Right renal pelvis (tissue), 4 donors: ENCODE measurements at places on chromosomes 12 and 14. TPM values are rescaled to one million over a fixed set of nuclear protein-coding genes. Genes with fewer than 3 reads are reported as not detected.

DNA sequence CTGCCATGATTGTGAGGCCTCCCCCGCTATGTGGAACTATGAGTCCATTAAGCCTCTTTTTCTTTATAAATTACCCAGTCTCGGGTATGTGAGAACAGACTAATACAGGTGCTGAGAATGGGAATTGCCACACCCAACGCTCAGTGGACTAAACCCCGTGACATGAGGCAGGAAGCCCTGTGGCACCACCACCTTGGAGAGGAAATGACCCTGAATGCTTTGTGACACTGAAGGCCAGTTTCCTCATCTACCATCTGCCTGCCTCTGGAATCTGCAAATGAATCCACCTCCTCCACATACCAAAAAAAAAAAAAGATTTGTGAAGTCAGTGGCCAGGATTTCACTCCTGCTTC lies 41.6 kb downstream of the NT5DC3 start:
- DNase-seq: no peak

DNA sequence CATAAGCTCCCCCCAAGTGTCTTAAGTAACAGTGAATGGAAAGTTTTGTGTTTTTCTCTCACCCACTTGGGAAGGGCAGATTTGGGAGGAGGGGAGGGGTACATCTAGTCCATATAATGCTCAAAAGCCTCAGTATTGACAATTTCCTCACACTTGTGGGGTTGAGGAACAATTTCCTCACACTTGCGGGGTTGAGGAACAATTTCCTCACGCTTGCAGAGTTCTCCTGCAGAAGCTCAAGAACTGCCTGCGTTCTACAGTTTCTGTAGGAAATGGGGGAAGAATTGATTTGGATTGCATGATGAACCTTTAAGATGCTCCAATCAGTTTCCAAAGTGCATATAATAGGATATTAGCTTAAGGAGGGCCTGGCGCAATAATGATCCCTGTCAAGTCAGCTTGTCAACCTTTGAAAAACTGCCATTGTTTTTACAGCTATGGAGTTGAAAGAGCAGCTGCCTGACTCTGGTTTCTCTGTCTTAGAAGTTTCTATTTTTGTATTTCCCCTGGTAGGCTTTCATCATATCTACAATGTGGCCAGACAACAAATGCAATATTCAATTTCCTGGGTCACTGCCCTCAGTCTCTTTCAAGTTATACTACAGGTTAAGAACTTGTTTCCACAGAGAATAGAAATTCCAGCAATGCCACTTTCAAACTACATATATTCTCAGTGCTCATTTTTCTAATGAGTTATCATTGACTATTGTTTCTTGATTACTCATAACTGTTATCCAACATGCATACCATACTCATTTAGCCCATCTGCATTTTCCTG lies 66.5 kb downstream of the PLEKHG7 start:
- DNase-seq: no peak

DNA sequence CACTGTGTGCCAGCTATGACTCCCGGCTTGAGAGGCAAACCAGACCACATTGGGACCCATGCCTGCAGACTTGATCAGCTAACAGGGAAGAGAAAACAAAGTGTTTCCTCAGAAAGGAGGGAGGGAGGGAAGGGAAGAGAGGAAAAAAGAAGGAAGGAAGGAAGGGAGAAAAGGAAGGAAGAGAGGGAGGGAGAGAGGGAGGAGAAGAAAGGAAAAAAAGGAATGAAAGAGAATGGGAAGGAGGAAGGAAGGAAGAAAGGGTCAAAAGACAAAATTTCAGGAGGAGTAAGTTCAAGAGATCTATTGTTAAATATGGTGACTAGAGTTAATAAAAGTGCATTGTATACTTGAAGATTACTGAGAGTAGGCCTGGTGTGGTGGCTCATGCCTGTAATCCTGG lies 18.9 kb downstream of the FIGNL2 start:
- no peak for DNase-seq

GRCh38 chr12:114799574-114800487 lies 115.9 kb upstream of the TBX3 start:
- DNase-seq: no peak

- no peak for DNase-seq
These were observed 31.0 kb downstream of the SIX1 start for GRCh38 chr14:60618241-60618640.

DNA sequence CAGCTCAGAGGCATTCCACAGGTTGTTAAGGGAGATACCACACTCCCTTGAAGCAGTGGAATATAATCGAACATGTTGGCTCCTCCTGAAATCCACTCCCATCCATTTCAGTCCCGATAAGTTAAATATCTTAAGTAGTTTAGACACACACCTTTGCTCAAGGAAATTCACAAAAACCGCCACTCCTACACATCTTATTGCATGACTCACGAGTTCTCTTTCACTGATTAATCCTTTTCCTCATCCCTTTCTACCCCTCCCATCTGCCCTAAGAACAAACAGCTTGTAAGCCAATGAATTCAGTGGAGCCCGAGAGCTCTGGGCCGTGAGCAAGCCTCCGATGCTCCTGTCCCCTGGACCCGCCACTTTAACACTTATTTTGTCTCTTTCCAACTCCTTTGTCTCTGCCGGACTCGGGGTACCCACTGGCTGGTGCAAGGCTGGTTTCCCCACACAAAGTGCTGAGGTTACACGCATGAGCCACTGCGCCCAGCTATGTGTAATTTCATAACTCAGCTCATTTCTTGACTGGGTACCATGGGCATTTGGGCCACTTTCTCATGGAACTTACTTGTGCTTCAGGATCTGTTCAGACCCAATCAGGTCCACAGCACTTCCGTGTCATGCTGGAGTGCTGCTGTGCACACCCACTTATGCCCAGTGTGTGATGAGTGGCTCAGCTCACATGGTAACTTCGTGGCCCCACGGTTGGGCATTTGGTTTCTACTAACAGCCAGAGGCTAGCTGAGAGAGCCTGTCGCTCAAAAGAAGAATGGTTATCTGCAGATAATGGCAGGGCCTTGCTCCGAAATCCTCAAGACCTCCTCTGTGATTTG lies 171.8 kb upstream of the ALG10B start:
- DNase-seq: no peak

- no peak for DNase-seq
These were observed 326.9 kb downstream of the TMEM121 start for GRCh38 chr14:105853089-105853906.

The VAMP1 gene
- 10.2 TPM for polyA plus RNA-seq

The EPYC gene
- 0.09 TPM for polyA plus RNA-seq

The GLT8D2 gene
- polyA plus RNA-seq: 15.7 TPM
